NCI-H1417 (cell line): ENCODE measurements at places on chromosomes 11 and 22.
A peak's percentile ranks its signal among the peaks of the same experiment; 100 is the strongest.

- DNase-seq: no peak
Measured at GRCh38 chr11:35235936-35236666, 97.1 kb downstream of the CD44 start.

DNA sequence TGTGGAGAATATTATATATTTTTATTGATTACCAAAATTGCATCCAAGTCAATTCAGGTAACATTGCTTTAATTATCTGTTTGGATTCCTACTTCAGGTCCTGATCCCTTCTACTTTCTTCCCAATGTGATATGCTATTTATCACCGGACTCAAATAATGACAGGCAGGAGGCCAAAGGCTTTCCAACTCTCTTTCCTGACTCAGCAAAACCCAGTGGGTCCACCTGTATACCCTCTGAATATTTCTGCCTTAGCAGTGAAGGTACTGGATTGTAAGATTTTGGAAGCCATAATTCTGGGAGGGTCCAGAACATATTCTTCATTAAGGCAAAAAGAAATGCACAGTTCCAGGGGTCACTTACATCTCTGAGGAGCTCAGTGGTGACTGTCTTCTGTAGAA lies 260.2 kb upstream of the UBASH3B start:
- DNase-seq: no peak

GRCh38 chr11:75611823-75612222 lies 49.8 kb downstream of the SERPINH1 start:
- DNase-seq: no peak

DNA sequence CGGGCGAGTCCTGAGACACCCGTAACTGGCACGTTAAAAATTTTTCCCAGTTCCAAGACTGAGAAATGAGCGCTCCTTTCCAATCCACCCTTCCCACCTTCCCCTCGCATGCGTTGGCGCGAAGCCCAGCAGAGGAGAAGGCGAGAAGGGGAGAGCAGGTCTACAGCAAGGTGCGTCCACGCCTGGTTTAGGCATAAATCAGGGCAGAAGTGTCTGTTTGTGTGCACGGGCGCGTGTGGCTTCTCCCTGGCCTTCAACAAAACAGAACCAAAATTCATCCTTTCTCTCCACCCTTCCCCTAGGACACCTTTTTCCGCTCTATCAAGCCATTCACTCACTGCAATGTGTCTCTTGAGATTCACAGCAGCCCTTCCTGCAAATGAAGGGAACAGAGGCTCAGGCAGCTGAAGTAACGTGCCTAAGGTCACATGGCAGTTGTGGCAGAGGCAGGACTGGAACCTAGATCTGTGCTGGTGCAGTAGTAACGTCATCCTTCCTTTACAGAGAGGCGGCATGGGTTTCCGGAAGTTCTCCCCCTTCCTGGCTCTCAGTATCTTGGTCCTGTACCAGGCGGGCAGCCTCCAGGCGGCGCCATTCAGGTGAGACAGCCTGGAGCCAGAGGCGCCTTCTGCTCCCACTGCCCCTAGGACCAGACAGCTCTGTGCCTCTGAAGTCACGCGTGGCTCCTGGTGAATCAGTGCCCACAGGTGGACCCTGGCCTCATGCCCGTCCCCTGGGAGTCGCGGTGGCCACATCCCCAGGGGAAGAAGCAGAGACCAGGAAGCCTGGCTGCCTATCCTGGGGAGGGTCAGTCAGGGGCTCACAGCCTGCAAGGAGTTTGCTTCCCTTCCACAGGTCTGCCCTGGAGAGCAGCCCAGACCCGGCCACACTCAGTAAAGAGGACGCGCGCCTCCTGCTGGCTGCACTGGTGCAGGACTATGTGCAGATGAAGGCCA lies 1.1 kb downstream of the CALCB start:
- DNase-seq: peak; percentile 89

DNA sequence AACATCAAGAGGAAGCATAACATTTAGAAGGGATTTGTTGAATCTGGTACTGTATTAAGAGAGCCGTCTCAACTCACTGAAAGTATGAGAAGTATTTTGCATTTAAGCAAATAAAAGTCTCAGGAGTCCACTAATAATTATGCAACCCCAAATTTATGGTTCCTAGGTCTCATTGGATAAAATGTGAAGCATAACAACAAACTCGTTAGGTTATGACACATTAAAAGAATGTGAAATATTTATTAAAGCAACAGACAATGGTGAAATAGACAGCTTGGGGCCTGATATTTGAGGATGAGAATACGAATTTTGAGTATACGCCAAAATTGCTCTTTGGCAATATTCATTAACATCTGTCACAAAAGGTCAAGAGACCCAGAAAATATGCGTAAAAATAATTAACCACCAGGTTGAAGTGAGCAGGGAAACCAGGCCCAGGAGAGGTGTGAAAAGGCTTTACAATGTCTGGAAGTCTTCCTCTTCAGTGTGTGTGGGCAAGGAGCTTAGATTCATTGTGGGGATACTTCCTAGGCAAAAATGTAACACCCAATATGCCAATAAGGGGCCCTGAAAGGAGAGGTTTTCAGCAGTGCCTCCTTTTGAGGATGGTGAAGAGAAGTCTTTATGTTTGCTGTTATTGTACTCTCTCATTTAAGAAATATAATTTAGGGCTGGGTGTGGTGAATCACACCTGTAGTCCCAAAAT lies 89.2 kb downstream of the FDX1 start:
- no peak for DNase-seq

- no peak for DNase-seq
Measured at GRCh38 chr11:15333407-15333806, 218.7 kb downstream of the INSC start.

DNA sequence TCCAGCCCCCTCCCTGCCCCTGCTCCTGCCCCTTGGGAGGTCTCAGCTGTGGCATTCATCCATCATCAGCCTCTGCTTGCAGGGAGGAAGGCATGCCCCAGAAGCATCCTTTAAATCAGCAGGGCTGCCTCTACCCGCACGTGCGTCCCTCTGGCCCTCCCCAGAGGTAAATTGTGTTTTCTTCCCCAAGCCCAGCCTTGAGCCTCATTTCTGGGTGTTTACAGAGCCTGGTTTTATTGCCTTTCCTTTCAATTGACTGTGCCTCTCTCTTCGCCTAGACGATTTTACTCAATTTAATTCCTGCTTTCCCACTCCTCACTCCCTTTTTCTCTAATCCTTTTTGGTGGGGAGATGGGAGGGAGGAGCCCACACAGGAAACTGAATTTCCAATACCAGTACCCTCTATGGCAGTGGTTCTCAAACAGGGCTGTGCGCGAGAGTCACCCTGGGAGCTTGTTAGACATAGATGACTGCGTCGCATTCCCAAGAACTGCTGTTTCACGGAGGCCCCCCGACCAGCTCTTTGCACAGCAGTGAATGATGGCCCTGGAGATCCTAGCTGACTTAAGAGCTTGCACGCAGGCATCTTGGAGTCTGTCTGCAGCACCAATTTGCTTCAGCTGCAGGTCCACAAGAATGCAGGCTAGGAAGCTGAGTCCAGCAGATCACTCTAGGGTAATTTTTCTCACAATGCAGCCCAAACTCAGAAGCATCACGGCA lies 15.1 kb upstream of the OAF start:
- DNase-seq: no peak

- DNase-seq: peak; percentile 58
Measured at GRCh38 chr22:40567626-40568328, 68.7 kb downstream of the MRTFA start.

- DNase-seq: no peak
Measured at GRCh38 chr11:95505927-95506426, 275.0 kb upstream of the SESN3 start.

- peak; percentile 71 for DNase-seq
Measured at GRCh38 chr22:44086271-44087088, 62.4 kb downstream of the PARVB start.

DNA sequence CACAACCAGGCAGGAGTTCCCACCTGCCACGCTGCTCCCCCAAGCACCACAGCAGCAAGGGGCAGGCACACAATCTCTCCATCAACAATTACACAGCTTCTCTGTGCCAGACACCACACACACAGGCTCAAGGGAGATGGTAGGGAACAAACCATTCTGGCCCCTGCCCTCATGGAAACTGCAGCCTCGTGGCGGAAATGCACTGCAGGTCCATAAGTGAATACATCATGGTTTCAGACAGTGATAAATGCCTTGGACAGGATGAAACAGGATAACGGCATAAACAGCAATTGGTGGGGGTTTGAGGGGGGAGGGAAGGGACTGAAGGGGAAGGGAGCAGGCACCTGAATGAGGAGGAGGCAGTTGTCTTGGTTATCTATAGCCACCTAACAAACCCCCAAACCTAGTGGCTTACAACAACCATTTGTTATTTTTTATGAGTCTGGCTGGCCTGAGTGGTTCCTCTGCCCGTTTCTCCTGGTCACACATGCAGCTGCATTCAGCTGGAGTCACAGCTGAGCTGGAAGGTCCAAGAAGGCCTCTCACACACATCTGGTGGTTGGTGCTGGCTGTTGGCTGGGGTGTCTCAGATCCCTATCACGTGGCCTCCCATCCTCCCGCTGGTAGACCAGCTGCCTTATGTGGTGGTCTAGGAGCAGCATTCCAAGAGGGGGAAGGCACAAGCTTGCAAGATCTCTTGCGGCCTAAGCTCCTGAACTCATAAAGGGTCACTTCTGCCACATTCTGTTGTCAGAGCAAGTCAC lies 15.0 kb upstream of the YWHAH start:
- DNase-seq: no peak

DNA sequence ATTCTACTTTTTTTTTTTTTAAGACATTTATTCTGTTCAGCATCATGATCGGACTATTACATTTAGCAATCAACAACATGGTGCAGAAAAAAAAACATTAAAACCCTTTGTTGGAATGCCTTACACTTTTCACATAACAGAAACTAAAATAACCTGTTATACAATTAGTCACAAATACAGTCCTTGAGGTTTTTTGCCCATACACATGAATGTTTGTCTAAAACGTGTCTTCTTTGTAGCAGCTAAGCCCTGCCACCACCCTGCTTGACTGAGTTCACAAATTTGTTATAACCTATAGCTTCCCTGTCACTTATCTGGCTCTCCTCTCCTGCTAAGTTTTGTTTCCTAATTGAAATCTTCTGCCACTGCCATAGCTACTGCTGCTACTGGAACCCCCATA lies 75.4 kb upstream of the ARHGAP20 start:
- DNase-seq: no peak

- no peak for DNase-seq
Measured at GRCh38 chr11:128948583-128948982, 5.9 kb upstream of the TP53AIP1 start.

- peak; percentile 7 for DNase-seq
Measured at GRCh38 chr22:26364066-26365015, 64.7 kb upstream of the ASPHD2 start.

GRCh38 chr11:35735411-35735810 lies 72.8 kb downstream of the TRIM44 start:
- no peak for DNase-seq

DNA sequence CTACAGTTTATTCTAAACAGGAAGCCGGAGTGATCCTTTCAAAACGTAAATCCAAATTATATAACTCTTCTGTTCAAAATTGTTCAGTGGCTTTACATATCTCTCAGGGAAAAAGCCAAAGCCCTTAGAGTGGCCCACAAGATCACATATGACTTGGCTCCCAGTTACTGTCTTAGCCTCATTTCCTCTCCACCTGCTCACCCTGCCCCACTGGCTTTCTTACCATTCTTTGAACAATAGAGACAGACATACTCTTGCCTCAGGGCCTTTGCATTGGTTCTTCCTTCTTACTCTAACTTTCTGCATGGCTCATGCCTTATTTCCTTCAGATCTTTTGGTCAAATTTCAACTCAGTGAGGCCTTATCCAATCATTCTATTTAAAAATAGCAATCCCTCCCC lies 52.1 kb downstream of the STIM1 start:
- no peak for DNase-seq

GRCh38 chr11:17629113-17629512 lies 82.1 kb downstream of the OTOG start:
- DNase-seq: no peak

DNA sequence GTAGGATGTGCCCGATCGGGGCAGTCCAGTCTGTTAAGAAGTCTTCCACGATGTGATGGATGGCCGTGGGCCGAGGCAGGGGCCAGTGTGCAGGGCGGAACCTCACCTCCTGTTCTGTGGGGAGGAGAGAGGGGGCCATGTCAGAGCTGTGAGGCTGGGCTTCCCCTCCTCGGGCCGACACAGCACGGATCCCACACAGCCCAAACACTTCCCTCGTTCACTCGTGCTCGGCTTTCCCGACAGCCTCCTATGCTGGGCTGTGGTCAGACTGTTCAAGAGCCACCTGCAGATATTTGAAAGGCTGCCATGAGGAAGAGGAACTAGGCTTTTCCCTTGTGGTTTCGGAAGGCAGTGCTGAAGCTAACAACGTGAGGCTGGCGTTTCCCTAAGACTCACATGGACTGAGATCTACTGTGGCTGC lies 12.3 kb upstream of the TXN2 start:
- DNase-seq: no peak

DNA sequence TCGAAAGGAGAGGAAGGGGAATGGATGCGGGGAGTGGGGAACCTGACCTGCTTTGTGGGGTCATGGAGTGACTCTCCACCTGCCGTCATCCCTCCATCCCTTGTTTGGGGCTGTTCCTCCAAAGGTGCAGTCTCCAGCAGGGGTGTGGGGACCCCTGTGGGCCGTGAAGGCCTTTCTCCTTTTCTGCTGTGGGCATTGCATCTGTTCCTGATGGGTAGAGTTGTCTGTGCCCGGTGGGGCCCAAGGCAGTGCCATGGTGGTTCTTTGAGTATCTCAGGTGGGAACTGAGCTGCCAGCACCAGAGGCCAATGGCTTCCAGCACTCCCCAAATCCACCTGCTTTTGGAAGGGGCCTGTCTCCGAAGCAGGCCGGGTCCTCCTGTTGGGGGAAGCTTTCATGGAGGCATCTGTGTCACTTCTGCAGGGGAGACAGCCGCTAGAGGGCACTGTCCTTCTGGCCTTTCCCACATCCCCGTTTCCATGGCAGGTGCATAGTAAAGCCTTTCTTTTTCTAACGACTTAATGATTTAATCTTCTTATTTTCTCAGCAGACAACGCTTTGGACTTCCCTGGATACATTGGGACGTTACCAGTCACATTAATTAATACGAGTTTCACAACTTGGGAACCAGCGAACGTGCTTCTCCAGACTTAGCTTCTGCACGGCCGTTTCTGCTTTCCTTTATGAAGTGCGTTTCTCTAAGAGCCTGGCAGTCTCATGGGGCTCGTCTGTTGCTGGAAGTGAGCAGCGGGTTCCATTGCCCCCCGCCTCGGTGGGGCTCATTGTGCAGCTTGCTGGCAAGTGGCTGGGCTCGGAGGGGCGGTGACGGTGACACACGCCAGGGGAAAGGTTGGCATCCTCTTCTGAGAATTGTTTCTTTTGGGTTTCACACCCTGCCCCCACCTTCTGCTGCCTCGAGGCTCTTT lies 57.1 kb downstream of the PARVB start:
- DNase-seq: peak; percentile 74

DNA sequence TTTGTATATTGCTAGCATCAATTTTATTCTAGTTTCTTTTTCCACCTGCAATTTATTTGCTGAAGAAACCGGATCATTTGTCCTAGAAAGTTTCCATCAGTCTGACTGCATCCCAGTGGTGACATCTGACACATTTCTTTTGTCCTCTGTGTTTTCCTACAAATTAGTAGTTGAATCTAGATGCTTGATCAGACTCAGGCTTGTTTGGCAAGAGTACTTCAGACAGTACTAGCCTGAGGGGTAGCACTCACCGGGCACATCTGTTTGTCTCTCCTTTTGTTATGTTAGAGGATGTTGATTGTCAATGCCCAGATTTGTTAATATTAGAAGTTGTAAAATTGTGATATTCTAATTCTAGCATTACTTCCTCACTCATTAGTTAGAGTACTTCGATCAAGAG lies 204.8 kb downstream of the SWAP70 start:
- DNase-seq: peak; percentile 53

GRCh38 chr22:21646608-21647590 lies 4.8 kb downstream of the SDF2L1 start:
- DNase-seq: peak; percentile 51
